ENCODE measurements at places on chromosomes 7 and 10. TPM values are rescaled to one million over a fixed set of nuclear protein-coding genes. Genes with fewer than 3 reads are reported as not detected.

The FXYD4 gene
- total RNA-seq: not detected

The STOX1 gene
- total RNA-seq: 2.0 TPM

The DNAJC30 gene
- 3.3 TPM for total RNA-seq

The PIK3AP1 gene
- total RNA-seq: 9.7 TPM

The RAPGEF5 gene
- total RNA-seq: 17.9 TPM

The ERVW-1 gene
- not detected for total RNA-seq

The CCZ1 gene
- 49.4 TPM for total RNA-seq

The PHYHIPL gene
- total RNA-seq: 2.5 TPM

The CPN1 gene
- total RNA-seq: not detected

The MNX1 gene
- total RNA-seq: not detected

The HGF gene
- total RNA-seq: 5.6 TPM

The ZNF92 gene
- 4.4 TPM for total RNA-seq

DNA sequence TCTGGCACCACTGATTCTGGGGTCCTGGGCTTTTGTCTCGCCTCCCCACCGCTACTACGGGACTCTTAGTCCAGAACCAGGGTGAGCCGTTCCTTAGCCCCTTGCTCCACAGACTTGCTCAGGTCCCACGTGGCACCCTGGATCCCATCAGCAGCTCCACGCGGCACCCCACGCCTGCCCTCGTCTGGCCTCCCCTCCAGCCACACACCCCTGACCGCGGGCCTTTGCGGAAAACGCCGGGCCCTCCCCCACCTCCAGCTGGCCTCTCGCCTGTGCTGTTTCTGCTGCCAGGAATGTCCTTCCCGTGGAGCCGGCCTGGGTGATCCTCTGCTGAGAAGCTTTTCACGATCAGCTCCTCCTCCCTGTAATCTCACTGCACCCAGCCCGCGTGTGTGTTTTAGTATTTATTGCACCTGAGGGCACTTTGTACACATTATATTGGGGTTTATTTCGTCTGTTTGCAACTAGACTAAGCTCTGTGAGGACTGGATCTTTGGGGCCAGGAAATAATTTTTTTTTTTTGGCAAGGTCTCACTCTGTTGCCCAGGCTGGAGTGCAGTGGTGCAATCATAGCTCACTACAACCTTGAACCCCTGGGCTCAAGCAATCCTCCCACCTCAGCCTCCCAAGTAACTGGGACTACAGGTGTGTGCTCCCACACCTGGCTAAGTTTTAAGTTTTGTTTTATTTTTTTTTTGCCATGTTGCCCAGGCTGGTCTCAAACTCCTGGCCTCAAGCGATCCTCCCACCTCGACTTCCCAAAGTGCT, 10.5 kb upstream of the TTYH3 start:
- peak; percentile 85 for DNase-seq

GRCh38 chr7:44177570-44178131, 11.6 kb downstream of the GCK start:
- DNase-seq: no peak

- no peak for DNase-seq
These were observed 166.5 kb downstream of the EGFR start for GRCh38 chr7:55185321-55185802.

DNA sequence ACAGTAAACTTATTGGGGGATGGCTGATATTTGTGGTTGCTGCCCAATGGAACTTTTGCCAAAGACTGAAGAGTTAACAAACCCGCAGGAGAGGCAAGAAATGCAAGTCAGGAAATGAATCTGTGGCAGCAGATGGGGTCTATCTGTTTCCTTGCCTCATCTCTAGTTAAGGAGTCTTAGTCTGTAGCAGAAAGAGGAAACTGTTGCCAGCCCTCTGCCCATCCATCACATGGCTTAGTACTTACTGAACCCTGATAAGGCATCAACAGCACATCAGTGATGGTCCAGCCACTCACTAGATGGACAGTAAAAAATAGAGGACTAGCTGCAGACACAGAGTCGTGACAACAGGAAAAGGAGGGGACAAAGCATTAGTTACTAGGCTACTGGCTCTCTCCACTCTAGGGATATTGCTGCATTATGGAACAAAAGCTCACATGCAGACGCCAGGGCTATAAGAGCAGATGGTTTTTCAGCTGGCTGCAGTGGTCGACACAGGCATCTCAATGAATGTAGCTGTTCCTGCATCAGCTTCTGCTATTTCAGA, 614.7 kb downstream of the PARD3 start:
- no peak for DNase-seq

DNA sequence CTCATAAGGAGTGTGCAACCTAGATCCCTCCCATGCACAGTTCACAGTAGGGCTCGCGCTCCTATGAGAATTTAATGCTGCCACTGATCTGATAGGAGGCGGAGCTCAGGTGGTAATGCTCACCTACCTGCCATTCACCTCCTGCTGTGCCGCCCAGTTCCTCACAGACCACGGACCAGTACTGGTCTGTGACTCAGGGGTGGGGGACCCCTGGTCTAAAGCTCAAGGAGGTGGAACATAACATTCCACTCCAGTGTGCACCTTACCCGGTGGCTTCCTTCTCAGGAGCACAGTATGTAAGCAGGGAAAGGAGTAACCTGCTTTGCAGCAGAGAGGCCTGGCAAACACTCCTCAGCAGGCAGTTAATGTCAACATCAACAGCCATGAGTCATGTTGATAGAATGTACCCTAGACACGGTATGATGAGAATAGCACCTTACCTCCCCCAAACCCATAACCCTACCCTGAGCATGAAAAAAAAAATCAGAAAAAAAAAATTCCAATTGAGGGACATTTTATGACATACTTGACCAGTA, 273.5 kb downstream of the FGFR2 start:
- no peak for DNase-seq

- no peak for DNase-seq
These were observed 20.2 kb downstream of the RTKN2 start for GRCh38 chr10:62248465-62248864.

- DNase-seq: no peak
These were observed 244.4 kb downstream of the DYNC1I1 start for GRCh38 chr7:96016735-96017134.

GRCh38 chr10:100982916-100983830, 4.1 kb downstream of the MRPL43 start:
- DNase-seq: peak; percentile 59

GRCh38 chr10:454860-455259, 234.6 kb downstream of the DIP2C start:
- peak; percentile 91 for DNase-seq

GRCh38 chr7:133735222-133735621, 391.9 kb upstream of the LRGUK start:
- no peak for DNase-seq

GRCh38 chr10:120732643-120733313, 118.4 kb upstream of the WDR11 start:
- no peak for DNase-seq

GRCh38 chr10:114028425-114028824, 15.2 kb upstream of the ADRB1 start:
- DNase-seq: no peak

DNA sequence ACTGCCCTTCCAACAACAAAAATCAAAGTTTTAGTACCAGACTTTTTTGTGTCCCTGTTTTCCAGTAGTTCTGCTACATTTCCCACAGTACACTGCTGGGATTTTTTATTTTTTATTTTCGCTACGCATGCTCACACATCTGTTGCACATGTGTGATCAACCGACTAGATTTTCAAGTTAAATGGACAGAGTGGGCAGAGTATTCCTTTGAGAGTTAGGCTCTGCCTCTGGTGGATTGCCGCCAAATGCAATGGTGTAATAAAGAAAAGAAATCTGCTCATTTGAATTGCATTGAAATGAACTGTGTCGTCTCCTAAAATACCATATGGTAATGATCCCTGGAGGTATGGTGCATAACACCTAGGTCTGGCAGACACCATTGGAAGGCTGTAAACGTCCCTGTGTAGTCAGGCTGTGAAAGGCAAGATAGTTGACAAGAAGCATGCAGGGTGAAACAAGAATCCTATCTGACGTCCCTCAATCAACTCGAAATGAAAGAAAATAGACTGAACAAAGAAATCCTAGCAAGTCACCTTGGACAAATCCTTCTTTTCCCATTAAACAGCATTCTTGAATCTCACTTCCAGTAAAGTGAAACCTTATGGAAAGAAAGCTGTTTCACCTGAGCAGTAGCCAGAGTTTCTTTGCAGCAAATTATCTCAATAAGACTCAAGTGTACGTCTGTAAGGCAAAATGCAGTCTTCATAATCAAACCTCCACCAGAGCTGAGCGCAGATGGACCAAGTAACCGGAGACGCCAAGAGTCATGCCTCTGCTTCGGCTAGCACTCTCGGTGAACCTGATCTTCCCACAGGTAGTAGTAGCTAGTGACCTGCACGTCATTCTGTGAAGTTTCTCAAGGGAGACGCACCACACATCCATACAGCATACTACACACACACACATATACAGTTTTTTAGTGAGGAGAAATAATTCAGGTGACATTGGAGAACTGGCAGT, 357.3 kb downstream of the CRPPA start:
- no peak for DNase-seq

GRCh38 chr10:101919026-101919770, 75.6 kb upstream of the KCNIP2 start:
- no peak for DNase-seq

DNA sequence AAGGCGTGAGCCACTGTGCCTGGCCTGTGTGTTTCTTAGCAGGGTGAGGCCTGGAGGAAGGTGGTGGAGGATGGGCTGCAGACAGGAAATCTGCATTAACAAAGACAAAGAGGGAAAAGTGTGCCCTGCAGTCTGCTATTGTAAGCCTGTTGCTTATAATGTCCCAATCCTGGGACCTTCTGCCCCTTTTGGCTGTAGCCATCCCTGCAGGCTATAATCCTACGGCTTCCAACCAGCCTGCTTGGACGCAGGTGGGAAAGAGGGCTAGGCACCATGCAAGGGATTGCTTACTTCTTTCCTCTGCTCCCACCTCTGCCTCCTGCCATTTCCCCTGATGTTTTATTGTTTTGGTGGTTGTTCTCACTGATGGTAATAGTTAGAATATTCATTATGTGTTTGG, 434.3 kb downstream of the PLXNA4 start:
- no peak for DNase-seq

DNA sequence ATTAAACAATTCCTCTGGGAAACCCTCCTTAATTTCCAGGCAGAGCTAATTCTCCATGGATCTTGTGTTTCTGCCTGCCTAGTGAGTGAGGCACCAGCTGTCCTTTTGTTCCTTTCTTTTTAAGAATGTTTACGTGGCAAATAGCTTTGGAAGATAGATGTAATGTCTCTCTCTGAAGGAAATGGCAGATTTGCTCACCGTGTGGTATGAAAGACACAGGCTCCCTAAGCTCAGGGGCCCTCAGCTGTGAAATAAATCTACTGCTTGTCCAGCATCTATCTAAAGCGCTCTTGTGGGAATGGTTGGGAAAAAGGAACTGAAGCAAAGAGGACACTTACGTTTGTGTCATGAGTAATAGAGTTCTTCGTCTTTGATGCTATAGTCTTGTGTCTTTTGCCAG, 64.6 kb downstream of the FAS start:
- no peak for DNase-seq

- no peak for DNase-seq
These were observed 15.1 kb downstream of the PPP1R9A start for GRCh38 chr7:94922457-94922856.

GRCh38 chr7:77537136-77537777, at the start of gene PTPN12:
Gene PTPN12, plus strand, starts transcription at chr7:77537295. Its CDS starts 252 bp downstream, at chr7:77537547.
- peak; percentile 91 for DNase-seq

- no peak for DNase-seq
These were observed 1.5 kb upstream of the BRAF start for GRCh38 chr7:140926021-140926817.

- peak; percentile 80 for DNase-seq
These were observed 872.4 kb downstream of the LRMDA start for GRCh38 chr10:76303682-76304316.

GRCh38 chr7:128831178-128831993, 1.2 kb downstream of the FLNC start:
- DNase-seq: peak; percentile 97

DNA sequence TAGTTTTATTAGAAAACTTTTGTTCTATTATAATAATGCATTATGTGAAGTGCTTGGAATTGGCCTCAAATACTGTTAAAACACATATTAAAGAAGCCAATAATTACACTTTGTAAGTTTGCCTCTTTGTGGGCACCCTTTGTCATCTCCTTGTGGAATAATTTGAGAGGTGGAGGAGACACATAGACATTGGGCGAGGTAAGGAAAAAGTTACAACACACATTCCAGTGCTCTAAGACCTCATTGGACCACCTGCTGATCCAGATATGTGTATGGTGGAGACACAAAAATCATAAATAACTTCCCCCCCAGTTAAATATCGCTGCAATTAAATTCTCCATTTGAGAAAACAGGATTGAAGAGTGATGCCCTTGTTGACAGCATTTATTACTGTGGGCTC, 511.8 kb downstream of the GFRA1 start:
- no peak for DNase-seq

DNA sequence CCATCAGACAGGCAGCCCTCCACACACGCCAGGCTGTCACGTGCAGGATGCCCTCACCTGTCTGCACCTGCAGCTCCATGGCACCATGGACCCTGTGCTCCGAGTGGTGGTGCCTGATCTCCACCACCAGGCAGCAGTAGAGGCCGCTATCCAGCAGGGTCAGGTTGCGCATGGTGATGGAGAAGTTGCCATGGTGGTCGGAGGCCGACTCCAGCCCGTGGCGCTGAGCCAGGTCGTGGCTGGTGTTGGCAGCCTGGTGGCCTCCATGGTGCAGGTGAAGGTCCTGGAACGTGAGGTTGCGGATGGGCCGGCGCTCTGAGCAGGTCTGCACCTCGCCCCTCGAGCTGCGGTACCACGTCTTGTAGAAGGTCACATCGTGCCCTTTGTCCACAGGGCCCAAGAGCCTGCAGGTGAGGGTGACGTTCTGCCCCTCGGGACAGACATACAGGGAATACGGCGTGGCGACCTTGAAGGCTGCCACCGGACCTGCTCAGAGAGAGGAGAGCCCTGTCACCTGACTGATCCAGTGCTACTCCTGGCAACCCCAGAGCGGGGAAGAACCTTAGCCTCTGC, 11.7 kb downstream of the VSIR start:
- DNase-seq: no peak

DNA sequence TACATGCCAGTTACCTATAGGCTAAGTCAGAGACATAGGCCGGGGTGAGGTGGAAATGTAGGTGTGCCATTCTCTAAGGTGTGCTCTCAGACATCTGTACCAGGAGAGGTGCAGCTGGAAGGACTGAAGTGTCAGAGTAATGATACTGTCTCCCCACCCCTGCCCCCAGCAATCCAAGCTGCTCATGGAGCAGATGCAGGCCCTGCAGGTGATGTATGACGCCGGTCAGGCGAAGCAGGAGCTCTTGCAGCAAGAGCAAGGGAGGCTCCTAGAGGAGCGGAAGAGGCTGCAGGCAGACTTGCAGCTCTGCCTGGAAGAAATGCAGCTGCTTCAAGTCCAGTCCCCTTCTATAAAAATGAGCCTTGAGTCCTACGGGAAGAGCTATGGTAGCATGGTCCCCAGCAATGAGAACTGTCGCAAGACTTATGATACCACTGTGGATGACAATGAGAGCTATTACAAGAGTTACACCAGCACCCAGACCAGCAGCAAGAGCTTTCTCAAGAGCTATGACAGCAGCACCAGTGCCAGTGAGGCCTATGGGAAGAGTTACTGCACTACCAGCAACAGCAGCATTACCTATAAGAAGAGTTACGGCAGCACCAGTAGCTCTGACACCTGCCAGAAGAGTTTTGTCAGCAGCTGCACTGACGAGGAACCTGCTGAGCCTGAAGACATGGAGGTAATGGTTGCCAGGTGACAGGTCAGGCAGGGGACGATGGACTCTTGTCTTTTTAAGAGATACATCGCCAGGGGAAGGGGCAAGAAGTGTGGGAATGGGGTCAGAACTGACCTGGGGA, 18.4 kb upstream of the FLNC start:
- no peak for DNase-seq

All from sigmoid colon (tissue), 7 donors.